Hematopoietic multipotent progenitor cell treated with erythropoietin and hydrocortisone succinate and interleukin-3 and kit ligand, for 4 days (in vitro differentiated cells): ENCODE measurements at places on chromosomes 13 and 19.

DNA sequence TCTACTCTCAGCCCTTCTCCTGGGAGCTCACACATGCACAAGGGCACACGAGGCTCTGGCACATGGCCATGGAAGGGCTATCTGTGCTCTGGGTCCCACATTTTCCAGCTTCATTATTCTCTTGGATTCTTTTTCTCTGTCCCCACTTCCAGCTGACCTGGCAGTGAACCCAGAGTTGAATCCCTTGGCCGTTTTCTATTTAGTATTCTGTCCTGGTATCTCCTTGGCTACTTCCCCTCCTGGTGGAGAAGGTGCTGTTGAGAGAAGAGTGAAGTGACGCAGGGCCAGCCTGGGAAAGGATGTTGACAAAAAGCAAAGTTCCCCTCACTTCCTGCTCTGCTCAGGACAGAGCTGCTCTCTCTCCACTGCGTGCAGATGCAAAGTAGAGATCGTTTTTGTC lies 303.1 kb downstream of the IRS2 start:
- no peak for DNase-seq

DNA sequence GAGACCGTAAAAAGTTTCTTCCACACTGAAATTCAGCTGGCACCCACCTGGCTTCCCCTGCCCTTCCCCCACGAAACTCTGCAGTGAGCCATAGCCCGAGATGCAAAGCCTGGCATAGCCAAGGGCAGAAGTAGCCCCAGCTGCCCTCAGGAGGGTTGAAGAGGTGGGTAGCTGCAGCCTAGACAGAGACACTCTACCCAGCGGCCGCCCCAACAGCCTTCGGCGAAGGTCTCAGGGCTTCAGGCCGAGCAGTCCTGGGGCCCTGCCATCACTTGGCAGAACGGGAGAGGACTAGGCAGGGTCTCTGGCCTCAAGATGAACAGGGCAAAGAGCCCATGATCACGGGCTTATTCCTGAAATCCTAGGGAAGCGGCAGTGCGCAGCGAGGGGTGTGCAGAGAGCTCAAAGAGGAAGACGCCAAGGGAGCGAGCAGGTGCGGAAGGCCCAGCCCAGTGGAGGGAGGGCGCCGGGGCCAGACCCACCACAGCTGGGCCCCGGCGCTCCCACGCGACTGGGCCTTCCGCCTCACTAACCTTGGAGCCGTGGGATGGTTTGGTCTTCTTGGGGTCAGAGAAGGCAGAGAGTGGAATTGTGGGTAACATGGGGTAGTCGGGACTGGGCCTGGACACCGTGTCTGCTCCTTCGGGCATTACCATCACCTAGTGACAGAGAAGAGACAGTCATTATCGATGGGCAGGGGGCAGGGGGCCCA lies 53.2 kb downstream of the MLLT1 start:
- DNase-seq = no peak

GRCh38 chr19:29187676-29188075 lies 25.3 kb downstream of the UQCRFS1 start:
- no peak for DNase-seq

DNA sequence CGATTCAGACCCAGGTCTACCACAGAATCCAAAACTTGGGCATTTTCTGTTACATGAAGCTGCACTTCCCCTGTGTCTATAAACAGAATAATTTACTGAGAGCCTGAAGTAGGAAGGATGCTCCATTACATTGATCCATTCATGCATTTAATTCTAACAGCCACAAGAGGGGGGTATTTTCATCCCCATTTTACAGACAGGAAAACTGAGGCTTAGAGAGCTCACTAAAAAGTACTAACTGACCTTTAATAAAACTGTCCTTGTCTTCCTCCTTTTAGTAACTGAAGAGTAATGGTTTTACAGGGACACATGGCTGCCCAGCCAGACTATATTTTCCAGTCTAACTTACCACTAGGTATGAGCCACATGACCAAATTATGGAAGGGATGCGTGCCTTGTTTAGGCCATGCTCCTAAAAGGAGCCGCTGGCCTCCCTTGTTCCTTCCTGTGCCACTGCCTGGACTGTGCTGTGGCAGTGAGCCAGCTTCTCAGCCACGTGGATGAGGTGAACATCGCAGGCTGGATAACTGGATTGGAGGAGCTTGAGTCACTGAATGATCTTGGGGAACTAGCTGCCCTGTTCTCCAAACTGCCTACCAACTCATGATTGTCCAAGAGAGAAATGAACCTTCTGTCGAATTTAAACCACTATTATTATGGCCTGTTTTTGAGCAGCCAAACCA lies 108.3 kb downstream of the DOCK9 start:
- peak; percentile 15 for DNase-seq

GRCh38 chr19:1673645-1674292 lies 21.4 kb upstream of the TCF3 start:
- DNase-seq = no peak

GRCh38 chr13:106859533-106859904 lies 291.6 kb upstream of the ARGLU1 start:
- DNase-seq = no peak

- DNase-seq = peak; percentile 84
These were observed 6.3 kb upstream of the ZNF175 start for GRCh38 chr19:51564791-51565190.

- no peak for DNase-seq
These were observed 1.8 kb upstream of the CALR start for GRCh38 chr19:12936582-12936981.

DNA sequence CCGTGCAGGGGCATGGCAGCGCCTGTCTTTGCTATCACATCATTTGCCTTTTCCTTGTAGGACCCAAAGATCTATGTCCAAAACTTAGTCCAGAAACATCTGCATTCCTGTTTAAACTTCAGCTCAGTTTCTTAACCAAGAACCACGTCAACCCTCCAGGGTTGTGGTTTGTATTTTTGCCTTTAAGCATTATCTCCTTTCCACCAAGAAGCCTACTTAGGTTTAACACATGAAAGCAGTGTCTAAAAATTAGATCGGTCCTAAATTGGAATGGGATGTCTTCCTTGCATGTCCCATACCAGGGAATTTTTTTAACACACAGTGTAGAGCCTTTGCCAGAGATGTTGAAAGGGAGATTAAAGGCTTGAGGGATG lies 38.8 kb downstream of the DHRS12 start:
- DNase-seq = peak; percentile 27

DNA sequence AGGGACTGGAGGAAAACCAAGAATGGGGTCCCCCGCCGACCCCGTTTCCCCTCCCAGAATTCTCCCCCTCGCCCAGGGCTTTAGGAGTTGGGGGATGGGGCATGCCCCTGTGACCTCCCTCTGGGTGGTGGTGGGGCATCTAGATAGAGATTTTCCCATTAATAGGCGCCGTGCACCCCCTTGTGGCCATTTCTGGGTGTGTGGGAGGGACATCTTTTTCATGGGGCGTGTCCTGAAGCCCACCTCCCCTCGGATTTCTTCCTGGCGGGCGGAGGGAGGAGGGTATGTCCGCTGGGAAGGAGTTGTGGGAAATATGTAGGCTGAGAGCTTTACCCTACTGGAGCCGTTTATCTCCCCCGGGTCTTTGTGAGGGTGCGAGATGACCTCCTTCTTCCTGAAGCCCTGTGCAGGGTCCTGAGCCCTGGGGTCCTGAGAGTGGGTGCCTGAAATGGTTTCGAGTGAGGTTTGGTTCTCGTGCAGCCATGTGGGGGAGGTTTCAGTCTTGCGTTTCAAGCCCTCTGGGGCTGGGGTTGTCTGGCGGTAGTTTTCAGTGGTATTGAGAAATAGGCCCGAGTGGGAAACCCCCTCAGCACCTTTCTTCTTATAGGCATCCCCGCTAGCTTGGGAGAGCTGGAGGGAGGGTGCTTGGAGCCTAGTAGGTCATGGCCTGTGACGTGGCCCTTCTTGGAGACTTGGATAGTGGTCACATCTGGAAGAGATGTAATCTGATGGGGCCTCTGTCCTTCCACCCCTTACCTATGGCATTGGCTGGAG lies 1.0 kb downstream of the PRMT1 start:
- peak; percentile 92 for DNase-seq

- DNase-seq = no peak
These were observed 1357.9 kb downstream of the SLITRK5 start for GRCh38 chr13:89029062-89029461.

DNA sequence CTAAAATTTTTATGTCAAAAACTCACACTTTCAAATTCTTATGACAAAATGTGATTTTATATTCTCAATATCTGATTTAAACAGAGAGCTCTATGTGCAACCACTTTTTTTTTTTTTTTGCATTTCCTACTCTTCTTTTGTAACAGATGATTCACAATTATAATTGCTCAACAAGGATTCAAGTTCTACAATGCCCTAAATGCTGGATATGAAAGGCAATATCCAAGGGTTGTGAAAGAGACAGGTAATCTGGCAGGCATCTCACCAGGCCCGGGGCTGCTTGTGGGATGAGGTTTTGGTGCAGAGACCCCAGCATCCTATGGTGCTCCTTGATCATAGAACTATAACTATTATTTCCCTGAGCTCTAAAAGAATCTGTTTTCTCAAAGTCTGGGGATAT lies 363.6 kb upstream of the NBEA start:
- no peak for DNase-seq

DNA sequence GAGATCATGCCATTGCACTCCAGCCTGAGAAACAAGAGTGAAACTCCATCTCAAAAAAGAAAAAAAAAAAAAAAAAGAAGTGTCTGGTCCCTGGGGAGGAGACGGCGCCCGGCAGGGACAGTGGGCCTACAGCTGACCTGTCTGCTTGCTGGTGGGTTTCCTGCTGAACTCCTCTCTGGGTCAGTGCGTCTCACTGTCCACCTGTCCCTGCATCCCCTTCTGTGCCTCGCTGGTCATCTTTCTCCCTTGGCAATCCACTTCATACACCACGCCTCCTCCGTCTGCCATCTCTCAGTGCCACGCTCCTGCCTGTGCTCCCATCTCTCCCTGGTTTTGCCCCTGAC lies 63.4 kb downstream of the ACSBG2 start:
- peak; percentile 19 for DNase-seq

- DNase-seq = no peak
These were observed 375.8 kb upstream of the TSHZ3 start for GRCh38 chr19:31725051-31725450.

DNA sequence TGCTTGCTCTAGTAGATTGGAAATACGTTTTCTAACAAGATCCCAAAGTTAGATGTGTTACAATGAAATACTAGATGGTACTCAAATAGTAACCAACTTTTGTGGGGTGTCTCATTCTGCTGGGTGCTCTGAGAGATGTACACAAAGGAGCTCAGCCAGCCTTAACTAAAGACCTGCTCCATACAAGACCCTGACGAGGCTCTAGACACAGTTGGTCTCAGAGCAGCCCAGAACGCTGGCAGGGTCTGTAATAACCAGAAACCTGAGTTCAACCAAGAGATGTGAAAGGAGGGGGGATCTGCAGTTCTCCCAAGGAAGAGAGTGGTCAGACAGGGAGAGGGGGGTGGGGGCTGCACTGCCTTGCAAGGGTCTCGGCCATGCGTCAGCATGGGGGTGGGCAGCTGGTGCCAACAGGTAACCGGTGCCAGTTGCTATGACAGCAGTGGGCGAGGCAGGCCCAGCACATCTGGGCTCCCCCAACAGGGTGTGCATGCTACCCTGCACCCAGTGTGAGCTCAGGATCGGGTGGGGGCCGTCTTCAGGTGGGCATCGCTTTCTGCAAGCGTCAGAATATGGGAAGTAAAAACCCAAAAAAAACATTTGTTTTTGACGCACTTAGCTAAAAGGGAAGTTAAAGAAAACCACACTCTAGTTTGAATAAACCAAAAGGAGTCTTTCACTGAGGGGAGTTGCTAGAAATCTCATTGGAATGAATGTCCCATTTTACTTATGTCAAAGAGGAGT lies 68.0 kb upstream of the GPR183 start:
- peak; percentile 82 for DNase-seq
